KBM-7 (cell line): ENCODE measurements at places on chromosomes 2 and 18.

DNA sequence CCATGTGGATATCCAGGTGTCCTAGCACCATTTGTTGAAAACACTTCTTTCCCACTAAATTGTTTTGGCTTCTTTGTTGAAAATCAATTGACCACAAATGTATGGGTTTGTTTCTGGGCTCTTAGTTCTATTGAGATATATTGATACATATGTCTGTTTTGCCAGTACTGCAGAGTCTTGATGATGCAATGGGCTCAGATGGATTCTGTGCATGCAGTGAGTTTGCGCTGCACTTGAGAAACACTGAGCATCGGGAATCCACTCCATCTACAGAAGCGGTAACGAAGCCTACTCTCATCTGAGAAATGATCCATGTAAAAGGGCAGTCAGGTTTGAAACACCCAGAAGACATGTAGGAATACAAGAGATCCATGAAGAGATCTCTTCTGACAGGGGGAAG is 21.9 kb upstream of the DNAJC10 start:
- DNase-seq, result no peak

GRCh38 chr2:45919160-45919650 is 267.7 kb downstream of the PRKCE start:
- peak; percentile 78 for DNase-seq

DNA sequence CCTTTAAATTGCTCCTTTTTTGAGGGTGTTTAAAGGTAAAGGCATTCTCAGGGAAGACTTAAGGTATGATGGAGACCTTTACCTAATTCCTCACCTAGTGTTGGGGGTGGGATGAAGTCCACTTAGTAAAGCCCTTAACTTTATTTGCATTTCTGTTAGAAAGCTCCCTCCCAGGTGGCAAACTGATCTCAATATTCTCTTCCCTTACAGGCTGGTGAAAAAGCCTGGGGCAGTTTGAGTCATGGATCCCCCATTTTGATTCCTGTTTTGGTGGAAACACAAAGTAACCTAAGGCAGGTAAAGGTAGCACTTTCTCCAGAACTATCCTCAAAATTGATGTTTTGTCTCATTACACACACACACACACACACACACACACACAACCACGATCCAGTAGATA is 33.8 kb upstream of the HNRNPA3 start:
- no peak for DNase-seq

DNA sequence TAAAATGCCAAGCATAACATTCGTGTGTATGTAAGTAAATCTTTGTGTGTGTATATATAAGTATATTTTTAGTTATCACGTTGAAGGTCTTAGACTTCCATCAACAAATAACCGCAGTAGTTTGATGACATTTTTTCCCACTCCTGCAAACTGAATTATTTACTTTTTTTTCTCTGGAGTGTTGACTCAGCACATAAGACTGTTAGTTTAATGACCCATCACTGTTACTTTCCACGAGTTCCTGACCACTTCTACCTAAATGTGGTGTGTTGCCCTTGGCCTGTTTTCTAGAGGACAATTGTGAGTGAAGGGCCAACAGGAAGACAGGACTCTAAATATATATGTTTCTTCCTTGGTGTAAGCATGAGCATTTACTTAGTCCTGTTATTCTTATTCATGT is 71.3 kb upstream of the TXNDC2 start:
- no peak for DNase-seq

DNA sequence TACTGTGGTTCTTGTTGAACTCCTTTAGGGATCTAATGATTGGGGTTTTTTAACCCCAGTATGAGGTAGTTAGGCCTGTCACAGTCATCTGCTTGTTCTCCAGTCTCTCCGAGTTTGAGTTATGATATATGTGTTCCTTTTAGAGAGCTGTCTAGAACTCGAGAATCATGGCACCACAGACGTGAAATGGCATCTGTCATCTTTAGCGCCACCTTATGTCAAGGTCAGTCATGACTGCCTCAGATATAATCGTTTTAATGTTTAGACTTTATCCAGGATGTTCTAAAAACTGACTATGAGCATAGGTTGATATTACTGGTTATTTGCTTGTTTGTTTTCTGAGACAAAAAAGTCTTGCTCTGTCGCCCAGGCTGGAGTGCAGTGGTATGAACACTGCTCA is 112.2 kb downstream of the CEP192 start:
- peak; percentile 15 for DNase-seq

DNA sequence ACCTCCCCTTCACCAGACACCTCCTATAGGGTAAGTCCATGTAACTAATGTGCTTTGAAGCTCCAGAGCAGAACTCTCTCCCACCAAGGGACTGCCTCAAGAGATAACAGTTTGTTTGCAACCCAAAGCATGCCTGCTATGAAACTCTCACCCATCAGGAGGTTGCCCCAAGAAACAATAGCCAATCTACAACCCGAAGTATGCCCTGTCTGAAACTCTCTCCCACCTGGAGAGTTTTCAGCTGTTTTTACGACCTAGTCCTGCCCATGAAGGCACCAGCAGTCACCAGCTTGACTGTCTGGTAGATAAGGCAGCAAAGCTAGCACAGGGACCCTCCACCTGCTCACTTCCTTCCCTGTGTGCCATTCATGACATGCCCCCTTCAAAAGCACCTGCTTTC is 533.9 kb upstream of the CRIM1 start:
- no peak for DNase-seq

DNA sequence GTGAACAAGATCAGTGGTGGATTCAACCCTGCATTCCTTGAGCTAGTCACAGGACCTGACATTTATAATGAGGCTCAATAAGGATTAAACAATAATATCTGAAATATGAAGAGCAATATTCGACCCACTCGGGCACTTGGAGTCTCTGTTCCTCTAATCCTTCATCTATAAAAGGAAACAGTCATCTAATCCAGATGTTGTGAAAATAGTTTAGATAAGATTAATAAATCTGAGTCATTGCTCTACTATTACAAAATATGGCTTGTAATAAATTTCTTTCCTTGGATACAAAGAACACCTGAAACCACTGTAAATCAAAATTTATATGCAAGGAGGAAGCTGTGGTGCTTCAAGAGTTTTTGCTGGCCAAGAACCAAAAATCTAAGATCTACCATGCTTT is 846.9 kb upstream of the ACVR2A start:
- no peak for DNase-seq

DNA sequence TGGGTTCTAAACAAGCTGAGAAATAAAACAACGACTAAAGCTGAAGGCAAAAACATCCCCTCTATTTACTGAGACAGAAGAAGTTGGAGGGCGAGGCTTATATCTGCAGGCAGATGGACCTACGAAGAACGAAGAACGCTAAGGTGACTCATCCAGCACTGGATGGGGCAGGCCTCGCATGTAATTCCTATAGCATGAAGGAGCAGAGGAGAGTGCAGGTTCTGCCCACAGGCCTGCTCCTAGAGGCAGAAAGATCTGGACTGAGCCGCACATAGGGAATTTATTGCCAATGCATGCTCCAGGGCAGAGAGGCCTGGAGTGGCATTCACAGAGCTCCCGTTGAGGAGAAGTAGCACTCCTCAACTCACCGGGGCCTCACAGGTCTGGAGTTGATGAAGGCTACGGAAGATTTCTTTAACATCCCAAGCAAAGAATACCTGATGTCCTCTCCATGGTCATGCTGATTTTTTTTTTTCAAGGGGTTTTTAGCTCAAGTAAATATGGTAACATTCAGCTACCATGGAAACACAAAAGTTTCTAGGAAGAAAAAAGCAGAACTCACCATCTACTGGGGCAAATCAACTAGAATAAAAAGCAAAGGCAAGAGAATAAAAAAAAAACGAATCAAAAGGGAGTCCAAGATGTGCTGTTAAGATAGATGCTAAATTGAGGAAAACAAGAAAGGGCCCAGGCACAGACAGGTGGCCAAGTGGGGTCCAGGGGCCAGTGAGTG is 10.4 kb upstream of the METTL21A start:
- peak; percentile 70 for DNase-seq

DNA sequence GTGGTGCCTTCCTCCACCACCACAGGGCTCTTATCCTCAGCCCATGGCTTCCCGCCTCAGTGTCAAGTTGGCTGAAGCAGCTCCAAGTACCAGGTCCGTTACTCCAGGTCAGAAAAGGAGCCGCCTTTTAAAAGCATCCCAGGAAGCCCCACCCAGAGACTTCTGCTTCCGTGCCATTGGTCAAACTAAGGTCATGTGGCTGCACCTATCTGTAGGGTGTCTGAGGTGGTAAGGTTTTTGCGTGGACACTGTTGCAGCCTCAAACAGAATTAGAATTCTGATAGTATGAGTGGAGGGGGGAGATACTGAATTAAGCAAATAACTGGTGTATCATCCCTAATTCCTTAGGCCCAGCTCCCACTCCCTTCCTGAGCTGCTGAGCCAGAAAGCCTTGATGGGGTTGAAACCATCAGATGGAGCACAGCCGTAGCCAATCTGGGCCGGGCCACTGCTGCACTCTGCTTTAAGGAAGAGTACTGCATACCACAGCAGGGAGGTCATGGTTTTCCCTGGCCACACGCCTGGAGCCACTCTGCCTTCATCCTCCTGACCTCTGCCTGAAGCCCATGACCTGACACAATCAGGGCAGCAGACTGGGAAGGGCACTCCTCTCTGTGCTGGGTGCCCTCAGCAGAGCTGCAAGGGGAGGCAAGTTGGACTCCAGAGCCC is 8.4 kb downstream of the TMEM247 start:
- DNase-seq, result no peak

- DNase-seq, result no peak
Observed at GRCh38 chr2:229611360-229611759, 103.0 kb downstream of the DNER start.

DNA sequence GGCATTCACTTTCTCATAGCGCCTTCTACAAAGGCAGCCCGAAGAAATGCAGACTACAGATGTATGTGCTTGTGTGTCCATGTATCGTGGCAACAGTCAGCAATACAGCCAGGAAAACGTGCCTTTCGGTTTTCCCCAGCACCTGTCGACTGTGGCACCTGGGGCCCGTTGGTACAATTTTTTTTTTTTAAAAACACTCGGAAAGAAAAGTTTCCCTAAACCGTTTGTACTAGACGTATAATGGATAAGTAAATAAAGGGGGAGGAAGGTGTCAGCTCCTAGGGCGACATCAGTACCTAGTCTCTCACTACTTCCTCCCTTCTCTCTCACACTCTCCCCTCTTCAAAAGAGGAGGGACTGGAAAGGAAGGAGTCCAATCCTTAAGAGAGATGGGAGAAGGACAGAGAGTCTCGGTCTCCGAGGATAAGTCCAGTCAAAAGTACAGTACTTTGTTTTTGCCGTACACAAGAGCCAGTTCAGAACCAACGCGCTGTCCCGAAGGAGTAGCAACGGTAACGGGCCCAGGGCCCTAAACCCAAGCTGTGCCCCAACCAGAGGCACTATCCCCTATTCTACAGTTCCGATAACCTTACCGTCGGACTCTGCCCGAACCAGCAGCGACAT is 759 bp downstream of the PPP4R3B start:
- peak; percentile 83 for DNase-seq

DNA sequence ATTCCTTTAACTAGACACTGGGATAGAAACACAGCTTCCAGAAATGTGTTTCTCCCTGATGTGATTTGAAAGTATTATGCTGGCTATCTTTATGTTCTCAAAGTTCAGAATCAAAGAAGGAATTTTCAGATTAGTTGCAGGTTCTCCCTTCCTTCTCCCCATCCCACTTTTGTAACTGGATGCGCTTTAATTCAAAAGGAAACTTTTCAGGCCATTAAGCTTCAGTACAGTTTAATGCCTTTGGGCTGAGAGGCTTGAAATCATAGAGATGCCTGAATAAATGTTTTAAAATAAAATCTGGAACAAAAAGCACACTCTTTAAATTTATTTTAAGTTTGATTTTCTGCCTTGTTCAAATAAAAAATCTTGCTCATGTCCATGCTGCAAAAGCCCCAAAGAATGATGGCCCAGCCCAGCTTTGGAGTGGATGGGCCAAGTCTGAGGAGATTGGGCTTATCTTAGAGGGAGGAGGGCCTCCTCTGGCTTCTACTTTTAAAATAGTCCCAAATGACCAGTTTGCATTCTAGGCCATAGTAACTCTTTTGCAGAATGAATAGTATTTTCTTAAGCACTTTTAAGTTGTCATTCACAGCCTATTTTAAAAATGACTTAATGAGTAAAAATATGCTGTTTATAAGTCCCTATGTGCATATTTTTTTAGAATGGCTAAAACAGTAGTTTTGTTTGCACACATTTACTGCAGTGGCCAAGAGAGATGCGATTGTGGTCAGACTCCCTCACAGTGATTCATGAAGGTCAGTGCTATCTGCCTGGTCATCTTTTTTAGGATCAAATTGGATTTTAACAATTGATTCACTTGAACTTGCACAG is 129.2 kb downstream of the MTX2 start:
- no peak for DNase-seq

DNA sequence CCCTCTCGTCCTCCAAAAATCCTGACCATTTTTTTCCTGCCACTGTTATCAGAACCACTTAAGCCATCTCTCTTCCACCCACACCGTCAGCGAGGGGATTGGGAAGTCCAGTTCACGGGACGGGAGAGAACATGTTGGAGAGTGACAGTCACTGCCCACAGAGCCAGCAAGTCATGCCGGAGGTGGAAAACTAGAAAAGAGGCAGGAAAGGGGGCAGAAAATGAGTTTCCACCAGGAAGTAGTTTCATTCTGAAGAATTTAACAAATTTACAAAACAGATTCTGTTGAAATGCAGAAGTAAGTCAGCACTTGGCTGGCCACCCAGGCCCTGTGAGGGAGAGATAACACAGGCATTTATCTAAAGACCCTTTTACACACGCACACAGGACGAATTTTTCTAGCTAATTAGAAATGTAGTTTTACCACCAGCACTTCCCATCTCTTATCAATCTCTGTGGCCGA is 431.3 kb downstream of the TSN start:
- DNase-seq, result peak; percentile 92

- DNase-seq, result no peak
Observed at GRCh38 chr18:21277578-21277977, 35.5 kb downstream of the GREB1L start.

DNA sequence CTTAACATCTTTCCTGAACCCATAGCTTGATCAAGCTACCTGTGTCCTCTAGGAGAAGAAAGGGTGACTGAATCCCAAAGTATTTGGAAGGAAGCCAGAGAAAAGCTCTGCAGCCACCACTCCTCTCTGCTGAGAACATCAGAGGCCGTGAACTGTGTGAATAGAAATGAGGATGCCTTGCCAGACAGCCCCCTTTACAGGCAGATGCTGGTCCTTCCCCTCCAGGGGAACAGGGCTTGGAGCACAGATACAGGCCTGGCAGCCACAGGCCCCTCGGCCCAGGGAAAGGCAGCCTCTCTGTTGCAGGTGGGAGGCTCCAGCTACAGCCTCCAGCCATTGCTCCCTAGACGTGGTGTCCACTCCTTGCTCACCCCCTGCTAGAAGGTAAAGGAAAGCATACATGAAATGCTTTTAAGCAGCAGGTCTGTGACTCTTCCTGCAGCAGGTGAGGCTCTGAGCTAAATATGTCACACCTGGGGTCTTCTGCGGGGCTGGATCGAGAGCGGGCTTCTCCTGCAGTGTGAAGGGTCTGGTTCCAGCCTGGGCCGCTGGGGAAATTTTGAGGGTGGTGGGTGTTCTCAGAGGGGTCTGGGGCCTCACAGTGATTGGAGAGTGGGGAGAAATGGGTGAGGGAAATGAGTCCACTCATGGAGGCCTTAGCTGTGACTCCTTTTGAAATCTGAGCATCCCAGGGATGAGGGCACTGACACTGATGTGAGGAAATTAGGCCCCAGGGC is 234.0 kb downstream of the KLHL29 start:
- DNase-seq, result no peak
